ENCODE measurements at places on chromosomes 2 and 18.

DNA sequence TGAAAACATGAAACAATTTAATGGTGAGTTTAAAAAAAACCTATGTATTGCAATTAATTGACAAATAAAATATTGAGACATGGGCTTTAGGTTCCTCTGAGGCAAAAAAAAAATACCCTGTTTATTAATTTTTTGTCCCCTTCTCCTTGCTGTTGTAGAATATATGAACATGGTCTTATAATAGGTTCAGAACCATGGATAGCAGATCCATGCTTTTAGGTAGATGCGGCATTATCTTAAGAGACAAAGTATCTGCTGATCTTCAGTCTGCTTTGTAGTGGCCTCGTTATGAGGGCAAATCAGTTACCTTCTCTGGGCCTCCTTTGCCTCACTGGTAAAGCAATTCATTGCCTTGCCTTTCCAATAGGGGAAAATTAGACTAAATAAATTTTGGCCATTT is 850.7 kb downstream of the NRXN1 start:
- DNase-seq, result no peak

DNA sequence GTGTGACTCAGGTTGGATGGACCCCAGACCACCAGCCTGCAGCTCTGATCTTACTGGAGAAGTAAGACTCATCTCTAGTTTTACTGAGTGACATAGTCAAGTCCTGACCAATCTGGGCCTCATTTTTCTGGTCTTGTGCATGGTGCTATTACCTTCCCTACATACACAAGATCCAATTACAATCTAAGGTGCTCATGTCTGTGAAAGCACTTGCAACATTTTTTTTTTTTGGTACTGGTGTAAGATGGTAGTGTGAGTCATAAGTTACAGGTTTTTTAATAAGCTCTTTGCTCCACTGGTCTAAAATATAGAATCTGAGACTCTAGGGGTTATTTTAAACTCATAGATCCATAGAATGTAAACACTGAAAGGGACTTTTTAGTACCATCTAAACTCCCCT is 117.3 kb upstream of the EFEMP1 start:
- no peak for DNase-seq

GRCh38 chr18:8623549-8624106 is 14.4 kb downstream of the RAB12 start:
- no peak for DNase-seq

GRCh38 chr2:109183871-109184270 is 54.9 kb downstream of the SH3RF3 start:
- no peak for DNase-seq

- no peak for DNase-seq
Observed at GRCh38 chr18:57480733-57481132, 45.6 kb downstream of the ONECUT2 start.
